Myocyte (in vitro differentiated cells): ENCODE measurements at places on chromosomes 16 and 17.

DNA sequence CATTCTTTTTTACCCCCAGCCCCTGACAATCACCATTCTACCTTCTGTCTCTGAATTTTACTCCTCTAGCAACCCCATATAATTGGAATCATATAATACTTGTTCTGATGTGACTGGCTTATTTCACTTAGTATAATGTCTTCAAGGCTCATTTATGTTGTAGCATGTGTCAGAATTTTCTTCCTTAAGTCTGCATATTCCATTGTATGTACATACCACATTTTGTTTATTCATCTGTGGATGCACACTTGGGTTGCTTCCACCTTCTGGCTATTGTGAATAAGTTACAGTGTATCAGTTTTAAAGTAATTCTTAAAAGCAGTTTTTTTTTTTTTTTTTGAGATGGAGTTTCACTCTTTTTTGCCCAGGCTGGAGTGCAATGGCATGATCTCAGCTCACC is 24.7 kb upstream of the PPM1E start:
- no peak for DNase-seq

- DNase-seq: peak; percentile 80
Measured at GRCh38 chr17:76562734-76563148, 22.9 kb downstream of the PRCD start.

- no peak for DNase-seq
Measured at GRCh38 chr16:11251525-11252481, 4.2 kb downstream of the SOCS1 start.

- DNase-seq: peak; percentile 36
Measured at GRCh38 chr16:84044118-84044488, 1.5 kb upstream of the SLC38A8 start.

DNA sequence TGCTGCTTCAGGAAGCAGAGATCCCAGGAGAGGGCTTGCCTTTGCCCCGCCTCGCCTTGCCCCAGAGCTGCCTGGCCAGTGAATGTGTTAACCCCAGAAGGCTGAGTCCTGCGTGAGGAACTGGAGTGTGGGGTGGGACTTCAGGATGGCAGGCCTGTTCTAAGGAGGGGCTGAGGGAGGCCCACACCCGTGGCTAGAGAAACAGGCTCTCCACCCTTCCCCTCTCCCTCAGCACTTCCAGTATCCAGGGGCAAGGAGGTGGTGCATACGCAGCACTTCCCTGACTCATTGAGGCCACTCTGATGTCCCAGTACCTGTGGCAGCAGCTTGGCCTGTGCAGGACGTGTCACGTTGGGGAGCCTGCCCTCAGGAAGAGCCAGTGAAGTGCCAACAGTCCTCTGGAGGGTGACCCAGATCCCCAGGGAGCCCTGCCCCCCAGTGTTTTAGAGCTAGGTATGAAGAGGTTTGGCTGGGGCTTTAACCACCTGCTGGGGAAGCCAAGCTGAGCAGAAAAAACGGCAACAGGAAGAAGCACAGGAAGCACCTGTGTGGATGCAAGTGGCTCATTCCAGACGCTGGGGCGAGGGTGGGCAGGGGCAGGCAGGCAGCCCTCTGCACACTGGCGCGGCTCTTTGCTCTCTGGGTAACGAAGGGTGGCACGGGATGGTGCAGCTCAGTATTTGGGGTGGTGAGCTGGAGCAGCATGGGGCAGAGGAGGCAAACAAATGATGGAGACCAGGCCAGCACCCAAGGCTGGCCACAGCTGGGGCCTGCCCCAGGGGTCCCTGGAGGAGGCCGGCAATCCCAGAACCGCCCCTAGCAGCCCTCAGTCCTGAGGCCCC is 14.7 kb upstream of the CTCF start:
- DNase-seq: no peak

GRCh38 chr17:64506201-64506575 is at the start of gene DDX5:
TSS of gene DDX5 (minus strand) at chr17:64506289. CDS start at chr17:64506119, 170 bp downstream.
- DNase-seq: peak; percentile 96

DNA sequence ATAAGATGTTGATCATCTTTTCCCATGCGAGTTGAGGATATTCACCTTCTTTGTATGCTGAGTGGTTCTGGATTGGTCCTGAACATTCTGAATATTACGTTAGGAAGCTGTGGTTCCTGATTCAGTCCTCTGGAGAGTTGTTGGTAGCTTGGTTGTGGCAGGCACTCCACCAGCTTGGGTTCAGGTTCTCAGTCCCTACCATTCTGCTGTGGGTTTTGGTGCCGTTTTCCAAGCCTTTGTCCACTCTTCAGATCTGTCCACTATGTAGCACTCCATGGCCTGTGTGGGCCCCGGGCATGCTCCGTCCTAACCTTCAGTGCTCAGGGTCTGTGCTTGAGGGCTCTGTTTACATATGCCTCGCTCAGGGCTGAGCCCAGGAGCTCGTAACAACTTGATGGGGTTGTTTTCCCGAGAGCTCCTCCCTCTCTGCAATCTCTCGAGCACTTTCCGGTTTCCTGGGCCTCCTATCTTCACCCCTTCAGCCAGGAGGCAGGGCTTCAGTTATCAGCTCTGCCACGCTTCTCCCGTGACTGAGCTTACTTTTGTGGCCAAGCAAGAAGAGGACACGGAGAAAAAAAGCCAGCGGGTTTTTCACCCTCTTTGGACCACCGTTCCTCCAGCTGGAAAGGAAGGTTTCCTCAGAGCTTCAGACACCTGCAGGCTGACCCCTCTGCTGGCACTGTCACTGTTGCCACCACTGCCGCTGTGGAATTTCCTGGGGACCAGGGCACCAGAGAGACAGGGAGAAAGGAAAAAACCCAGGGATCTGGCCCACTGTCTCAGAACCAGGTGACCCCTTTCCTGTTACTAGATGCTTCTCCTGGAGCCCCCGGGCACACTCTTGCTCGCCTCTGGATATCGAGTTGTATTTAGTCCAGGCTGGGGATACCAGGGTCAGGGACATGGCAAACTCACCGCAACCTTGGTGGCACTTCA is 19.6 kb downstream of the KIAA0513 start:
- DNase-seq: no peak

DNA sequence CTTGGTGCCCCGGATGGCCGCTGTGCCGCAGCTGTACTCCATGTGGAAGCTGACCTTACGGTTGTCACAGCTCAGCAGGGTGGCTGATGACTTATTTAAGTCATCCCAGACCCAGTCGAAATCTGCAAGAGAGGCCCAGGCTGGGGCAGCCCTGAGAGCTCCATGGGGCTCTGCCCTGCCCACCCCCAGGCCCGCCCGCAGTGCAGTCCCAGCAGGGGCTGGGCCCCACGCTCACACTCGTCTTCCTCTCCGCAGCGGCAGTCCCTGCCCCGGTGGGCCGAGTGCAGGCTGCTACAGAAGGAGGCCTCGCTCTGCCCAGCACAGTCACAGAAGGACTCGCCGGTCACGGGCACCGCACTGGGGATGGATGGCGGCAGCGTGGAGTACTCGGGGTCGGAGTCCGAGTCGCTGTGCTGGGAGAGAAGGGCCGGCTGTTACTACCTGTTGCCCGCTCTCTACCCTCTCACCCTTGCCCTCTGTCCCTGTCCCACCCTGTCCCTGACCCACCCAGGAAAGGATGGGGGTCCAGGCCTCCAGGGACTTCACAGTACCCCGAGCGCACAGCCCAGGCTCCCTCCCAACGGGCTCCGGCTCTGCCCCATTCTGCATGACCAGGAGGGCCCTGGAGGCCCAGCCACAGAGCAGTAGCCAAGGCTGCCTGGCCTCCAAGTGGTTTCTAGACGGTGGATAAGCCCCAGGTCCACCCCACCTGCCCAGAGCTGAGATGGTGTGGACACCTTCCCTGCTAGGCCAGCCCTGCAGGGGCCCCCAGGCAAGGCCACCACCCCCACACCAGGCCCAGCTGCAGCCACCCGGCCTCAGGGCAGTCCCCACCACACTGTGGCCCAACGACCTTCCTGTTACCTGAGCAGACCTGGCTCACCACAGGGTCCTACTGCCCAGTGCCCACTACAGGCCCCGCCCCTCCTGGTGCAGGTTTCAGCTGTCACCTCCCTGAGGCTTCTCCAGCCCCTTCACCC is 3.9 kb downstream of the SPSB3 start:
- DNase-seq: no peak

DNA sequence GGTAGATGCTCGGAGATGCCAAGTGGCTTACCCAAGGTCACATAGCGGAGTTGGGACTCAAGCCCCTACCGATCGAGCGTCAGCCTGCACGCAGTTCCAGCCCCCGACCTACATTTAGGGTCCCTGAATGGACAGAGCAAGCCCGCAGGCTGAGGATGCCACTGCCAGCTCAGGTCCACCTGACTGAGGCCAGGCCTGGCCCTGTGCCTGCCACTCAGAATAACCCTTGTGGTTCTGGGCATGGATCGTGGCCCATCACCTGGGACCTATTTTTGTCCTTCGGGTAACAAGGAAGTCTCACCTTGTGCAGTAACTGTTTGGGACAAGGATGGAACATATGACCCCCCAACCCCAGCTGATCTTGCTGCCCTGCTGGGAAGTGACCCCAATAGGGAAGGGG is 17.1 kb downstream of the CDH16 start:
- DNase-seq: peak; percentile 52

DNA sequence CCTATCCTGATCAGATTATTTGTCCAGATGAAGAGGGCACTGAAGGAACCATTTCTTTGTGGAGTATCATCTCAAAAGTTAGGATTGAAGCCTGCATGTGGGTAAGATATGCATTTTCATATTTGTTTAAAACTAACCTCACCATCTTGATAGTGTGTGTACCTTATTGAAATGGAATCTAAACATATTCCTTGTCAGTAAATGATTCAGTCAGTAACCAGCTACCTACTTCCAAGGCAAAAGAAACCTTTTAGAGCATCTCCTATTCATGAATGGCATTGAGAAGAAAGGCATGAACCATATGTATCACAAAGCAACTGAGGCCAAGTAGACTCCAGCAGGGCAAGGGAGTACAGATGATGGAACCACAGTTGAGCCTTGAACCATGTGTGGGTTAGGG is 57.6 kb downstream of the VMP1 start:
- no peak for DNase-seq

DNA sequence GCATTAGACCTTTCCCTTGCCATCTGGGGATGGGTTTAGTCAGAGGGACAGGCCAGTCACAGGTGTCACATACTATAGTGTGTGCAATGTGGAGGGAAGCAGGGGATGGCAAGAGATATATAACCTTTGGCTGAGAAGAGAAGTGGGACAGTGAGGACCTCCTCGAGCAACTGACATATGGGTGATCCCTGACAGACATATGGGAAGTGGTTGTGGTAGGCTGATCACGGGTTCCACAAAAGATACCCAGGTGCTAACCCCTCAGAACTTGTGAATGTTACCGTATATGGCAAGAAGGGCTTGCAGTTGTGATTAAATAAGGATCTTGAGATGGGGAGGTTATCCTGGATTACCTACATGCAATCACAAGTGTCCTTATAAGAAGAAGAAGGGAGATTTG is 188.1 kb upstream of the MPHOSPH6 start:
- DNase-seq: no peak

DNA sequence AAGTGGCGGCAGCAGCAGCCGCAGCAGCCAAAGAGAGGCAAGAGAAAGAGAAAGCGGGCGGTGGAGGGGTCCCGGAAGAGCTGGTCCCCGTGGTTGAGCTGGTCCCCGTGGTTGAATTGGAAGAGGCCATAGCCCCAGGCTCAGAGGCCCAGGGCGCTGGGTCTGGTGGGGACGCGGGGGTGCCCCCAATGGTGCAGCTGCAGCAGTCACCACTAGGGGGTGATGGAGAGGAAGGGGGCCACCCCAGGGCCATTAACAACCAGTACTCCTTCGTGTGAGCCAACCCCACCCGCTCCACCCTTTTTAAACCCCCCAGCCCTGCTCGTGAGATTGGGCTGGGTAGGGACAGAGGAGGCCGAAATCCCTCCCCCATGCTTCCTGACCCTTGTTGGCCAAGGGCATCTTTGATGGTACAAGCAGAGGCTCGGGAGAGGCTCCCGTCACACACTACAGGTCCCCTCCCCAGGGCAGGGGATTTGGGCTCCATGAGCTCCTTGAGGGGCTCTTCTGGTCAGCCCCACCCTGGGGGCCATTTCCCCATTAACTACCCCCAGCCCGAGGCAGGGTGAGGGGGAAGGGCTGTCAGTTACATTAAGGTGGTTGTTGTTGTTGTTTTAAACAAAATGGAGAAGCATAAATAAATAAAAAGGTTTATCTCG is 4.6 kb upstream of the ATP2A1 start:
- DNase-seq: peak; percentile 18

- DNase-seq: no peak
Measured at GRCh38 chr17:48523010-48523409, 7.8 kb downstream of the HOXB1 start.

- DNase-seq: no peak
Measured at GRCh38 chr16:66166490-66166889, 200.0 kb upstream of the CDH5 start.

DNA sequence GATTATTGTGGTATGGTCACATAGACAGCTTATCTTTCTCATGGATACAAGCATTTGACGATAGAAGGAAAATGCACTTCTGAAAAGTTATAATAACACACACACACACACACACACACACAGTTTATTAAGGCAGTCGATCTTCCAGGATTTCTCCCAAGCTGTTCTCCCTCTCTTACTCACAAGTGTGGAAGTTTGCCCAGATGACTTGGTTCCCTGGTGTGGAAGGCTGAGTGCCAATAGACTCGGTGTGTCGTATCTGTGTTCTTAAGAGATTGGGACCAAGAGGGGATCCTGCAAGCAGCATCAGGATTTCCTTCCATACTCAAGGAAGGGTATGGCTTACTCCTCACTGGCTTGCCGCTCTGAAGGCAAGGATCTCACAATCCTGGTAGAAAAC is 279.6 kb downstream of the HS3ST3B1 start:
- peak; percentile 15 for DNase-seq

GRCh38 chr16:84450176-84450865 is 54.1 kb downstream of the MEAK7 start:
- no peak for DNase-seq

- no peak for DNase-seq
Measured at GRCh38 chr16:27712251-27712711, 162.3 kb downstream of the KATNIP start.

- peak; percentile 28 for DNase-seq
Measured at GRCh38 chr16:12729448-12729847, 74.2 kb downstream of the CPPED1 start.

GRCh38 chr16:72371307-72372086 is 199.5 kb upstream of the PMFBP1 start:
- peak; percentile 11 for DNase-seq

DNA sequence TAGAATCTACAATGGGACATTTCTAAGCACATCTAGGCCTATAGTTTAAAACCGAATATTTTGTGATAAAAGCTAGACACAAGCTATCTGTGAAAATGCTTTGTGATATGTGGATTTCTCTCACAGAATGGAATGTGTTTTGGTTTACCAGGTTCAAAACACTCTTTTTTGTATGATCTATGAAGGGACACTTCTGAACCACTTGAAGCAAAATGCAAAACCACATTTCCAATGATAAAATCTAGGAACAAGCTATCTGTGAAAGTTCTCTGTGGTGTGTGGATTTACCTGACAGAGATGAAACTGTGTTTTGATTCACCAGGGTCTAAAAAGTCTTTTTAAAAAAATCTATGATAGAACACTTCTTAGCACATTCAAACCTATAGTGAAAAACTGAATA is 2192.4 kb downstream of the TP53TG3F start:
- DNase-seq: no peak

GRCh38 chr17:28686296-28686695 is 24.3 kb downstream of the SUPT6H start:
- no peak for DNase-seq

- DNase-seq: peak; percentile 28
Measured at GRCh38 chr17:56325313-56326000, 172.2 kb downstream of the ANKFN1 start.

GRCh38 chr16:56683424-56684172 is 1.3 kb downstream of the MT1X start:
- DNase-seq: no peak

- DNase-seq: peak; percentile 9
Measured at GRCh38 chr17:49545806-49546545, 29.7 kb upstream of the NXPH3 start.
